Caudate nucleus (tissue), 63 donors: ENCODE measurements at places on chromosomes 6 and 20.
A peak's percentile ranks its signal among the peaks of the same experiment; 100 is the strongest.

- no peak for DNase-seq
Measured at GRCh38 chr20:38685271-38685670, 39.0 kb upstream of the SLC32A1 start.

- DNase-seq, result no peak
Measured at GRCh38 chr6:37218511-37218910, 39.1 kb upstream of the TBC1D22B start.

DNA sequence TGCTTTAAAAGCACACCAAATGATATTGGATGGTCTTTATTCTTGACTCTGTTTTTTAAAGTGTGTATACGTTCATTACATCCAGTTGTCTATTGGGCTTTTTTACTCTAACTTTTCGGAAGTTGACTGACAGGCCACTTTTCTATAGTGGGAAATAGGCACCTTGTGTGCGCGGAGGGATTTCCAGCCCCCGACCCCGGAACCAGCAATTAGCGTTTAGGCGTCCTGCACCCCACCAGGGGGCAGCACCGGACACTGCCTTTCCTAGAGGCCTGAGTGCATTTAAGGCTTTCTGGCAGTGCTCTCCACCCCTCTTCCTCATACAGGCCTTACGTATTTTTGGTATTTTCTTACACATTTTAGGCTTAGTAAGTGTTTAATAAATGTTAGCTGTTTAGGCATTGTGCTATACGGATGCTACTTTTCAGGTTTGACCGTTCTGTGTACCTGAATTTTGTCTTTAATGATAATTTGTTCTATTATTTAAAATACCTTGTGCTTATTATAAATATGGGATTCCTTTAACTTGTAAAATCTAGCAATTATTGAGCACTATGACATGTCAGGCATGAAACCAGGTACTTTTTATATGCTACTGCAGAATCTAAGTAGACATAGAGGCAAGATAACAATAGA lies 231.8 kb downstream of the BCKDHB start:
- DNase-seq, result peak; percentile 1

DNA sequence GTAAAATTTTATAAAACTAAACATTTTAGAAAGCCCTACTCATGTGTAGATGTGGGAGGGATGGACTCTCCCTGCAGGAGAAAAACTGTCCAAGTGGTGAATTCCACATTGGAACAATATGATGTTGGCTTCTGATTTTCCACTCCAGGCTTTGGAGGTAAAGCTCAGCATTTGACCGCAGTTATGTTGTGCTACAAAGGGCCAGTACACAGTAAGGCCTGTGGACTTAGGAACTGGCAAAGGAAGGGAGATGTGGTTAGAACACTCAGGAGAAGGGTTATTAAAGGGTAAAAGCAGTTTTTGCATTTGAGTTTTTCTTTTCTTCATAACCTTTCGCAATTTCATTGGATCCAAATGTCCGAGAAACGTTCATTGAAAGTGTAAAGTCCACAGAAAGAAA lies 150.3 kb upstream of the SASH1 start:
- DNase-seq, result no peak

DNA sequence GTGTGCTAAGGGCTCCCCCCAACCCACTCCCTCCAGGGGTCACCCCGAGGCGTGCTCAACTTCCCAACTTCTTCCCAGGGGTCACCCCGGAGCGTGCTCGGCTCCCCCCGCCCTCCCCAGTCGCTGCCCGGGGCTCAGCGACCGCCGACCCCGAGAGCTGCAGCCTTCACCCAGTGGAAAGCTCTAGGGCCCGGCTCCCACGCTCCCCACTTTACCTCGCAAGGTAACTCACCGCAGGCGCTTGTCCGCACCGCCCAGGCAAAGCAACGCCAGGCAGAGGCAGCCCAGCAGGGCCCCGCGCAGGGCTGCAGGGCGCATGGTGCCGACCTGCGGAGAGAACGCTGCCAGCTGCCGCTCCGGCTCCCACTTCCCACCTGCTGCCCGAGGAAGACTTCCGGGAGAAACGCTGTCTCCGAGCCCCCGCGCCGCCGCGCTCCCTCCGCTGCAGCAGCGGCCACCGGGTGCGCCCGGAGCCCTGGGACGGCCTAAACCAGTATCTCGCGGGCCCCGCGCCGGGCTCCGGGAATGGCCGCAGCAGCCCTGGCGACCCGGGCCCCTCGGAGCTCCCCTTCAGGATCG lies 396 bp downstream of the RNASET2 start:
- no peak for DNase-seq

GRCh38 chr6:14149053-14149738 lies 31.6 kb downstream of the CD83 start:
- no peak for DNase-seq

DNA sequence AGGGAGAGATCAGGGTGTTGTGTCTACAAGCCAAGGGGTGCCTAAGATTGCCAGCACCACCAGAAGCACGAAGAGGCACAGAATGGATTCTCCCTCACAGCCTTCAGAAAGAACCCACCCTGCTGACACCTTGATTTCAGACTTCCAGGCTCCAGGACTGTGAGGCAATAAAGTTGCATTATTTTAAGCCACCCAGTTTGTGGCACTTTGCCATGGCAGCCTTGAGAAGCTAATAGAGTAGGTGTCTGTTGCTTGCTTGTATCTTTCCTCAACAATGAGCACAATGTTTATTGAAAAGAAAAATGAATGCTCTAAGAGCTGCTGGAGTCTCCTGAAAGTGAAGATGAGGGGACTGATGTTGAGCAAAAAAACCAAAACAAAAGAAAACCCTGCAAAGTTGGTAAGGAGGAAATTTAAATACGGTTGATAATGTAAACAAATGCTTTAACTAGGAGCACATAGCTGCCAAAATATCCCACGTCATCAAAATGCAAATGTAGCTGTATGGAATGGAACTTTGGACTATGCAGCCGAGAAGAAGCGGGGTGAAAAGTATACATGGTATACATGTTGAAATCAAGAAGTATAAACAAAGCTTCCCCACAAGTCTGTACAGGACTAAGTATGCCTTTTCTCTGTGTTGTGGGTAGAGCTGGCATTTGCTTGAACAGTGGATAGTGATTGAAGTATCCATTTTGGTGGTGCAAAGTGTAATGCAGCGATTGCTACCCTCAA lies 8.0 kb downstream of the IL20RA start:
- no peak for DNase-seq

- DNase-seq, result no peak
Measured at GRCh38 chr6:150443621-150444020, 74.8 kb downstream of the IYD start.

DNA sequence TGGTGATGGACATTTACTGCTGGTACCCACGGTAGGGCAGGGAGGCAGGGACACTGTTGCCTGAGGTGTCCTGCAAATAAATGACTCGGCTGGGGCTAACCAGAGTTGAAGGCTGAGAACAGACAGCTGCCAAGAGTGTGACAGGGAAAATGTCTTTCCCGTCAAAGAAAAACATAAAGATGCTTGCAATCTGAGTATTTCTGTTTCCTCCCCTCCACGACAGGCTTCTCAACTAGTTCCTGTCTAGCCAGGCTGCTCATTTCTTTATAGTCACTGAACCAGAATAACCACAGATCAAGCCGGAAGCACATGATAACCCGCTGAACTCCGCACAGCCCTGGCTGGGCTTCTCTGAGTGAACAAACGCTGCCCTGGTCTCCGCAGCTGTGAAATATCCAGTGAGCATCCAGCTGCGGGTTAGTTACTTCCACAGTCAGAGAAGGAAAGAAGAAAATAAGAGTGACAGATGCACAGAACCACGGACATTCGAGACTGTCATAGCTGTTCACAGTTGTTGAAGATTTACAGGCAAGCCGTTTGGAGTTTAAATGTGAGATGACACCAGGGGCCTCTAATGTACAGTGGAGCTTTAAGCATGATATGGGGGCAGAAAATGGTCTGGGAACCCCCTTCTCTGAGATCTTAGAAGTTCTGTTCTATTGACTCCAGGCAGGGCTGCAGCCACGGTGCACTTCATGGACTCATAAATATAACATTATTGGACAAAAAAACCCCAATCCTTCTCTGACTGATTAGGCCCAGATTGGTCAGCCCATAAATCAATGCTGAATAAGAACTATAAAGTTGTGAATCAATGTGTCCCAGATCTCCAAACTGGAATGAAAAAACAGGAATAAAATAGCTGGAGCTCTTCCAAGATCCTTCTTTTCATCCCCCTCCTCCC lies 299.9 kb upstream of the SUPT3H start:
- no peak for DNase-seq

- no peak for DNase-seq
Measured at GRCh38 chr6:102670735-102671134, 1277.2 kb downstream of the GRIK2 start.

GRCh38 chr6:36033935-36034334 lies 6.3 kb downstream of the MAPK14 start:
- peak; percentile 21 for DNase-seq

DNA sequence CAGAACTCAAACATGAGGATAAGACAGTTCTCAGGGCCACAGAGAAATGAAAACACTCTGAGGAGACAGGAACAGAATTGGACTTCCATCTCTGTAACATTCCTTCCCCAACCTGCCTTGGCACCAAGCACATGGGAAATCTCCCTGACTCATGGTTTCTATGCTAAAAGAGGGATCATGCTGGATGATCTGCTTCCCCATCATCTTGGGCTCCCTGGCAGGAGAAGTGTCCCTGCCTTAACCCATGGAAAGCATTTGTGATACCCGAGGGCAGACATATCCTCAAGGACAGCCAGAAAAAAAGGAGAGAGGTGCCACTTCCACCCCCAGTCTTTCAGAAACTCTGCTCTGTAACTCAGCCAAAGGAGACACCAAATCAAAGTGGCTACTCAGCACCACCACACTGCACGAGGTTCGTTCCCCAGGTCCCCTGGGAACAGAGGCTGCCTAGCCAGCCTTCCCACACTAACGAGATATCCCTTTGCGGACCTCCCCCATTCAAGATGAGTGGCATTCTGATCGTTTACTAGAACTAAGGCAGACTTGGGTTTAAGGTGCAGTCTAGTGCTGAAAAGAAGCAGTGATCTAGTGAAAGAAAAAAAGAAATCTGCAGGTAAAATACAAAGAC lies 34.8 kb downstream of the BLOC1S5 start:
- DNase-seq, result no peak

GRCh38 chr20:24664266-24664986 lies 195.0 kb downstream of the SYNDIG1 start:
- no peak for DNase-seq

DNA sequence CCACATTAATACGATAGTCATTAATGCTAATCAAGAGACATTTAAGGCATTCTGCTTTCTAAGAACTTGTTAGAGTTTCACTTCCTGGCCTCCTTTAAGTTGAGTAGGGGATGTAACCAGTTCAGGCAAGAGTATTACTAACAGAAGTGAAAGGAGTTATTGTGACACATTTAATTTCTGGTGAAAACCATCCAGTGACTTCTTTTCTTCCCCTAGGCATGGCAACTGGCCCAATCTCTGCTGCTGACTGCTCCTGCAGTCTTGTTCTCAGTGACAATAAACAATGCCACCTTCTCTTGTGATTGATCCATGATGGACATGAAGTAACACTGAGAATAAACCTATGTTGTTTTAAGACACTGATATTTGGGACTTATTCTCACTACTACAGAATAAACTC lies 130.9 kb upstream of the DEFB112 start:
- DNase-seq, result no peak

GRCh38 chr6:105880030-105880492 lies 206.1 kb upstream of the PRDM1 start:
- no peak for DNase-seq

DNA sequence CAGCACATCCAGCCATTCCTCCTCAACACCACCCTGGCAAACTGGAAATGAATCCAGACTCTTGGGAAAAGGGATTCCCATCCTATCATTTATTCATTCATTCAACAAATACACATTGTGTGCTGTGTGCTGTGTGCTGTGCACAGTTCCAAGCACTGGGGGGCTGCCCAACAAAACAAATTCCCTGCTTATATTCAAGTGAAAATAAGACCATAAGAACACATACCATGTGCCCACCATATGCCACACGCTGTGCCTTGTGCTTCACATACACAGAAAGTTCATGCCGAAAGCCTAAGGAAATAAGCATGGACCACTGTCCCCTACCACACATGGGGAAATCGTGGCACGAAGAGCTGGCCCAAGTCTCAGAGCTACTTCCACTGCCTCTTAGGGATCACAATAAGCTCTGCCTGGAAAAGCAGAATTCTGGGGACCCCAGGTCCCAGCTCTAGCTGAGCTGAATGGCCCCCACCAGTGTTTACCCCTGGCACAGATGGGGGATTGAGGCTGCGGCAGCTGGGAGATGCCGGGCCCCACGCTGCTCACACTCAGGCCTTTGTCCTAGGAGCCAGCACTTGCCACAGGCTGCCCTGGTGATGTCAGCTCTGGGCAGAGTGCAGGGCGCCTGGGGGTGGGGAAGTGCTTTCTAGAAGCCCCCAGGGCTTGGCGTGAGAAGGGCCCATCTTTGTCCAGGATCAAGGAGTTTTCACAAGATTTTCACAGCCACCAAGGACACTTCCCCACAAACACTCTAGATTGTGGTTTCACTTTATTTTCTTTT lies 99.6 kb downstream of the PREX1 start:
- DNase-seq, result peak; percentile 75

DNA sequence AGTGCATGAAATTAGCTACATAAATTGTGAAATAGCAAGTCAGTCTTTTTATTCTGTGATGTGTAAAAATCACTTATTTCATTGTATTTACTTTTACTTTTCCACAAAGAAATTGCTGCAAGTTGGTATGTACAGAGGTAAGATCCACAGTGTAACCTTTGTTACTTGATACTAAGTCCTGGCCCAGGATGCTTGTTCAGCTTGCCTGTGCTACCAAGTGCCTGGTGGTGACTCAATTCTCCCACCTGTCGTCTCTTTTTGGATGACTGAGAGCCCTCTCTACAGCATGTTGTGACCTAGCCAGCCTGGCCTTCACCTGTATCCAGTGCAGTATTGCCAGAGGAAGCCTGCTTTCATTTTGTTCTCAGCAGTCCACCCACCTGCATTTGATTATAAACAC lies 54.9 kb downstream of the ANKRD6 start:
- DNase-seq, result no peak

GRCh38 chr6:70456735-70457134 lies 43.4 kb downstream of the FAM135A start:
- DNase-seq, result no peak

GRCh38 chr6:12439296-12439695 lies 149.1 kb downstream of the EDN1 start:
- DNase-seq, result no peak

GRCh38 chr6:162917506-162917905 lies 189.7 kb downstream of the PACRG start:
- DNase-seq, result no peak

DNA sequence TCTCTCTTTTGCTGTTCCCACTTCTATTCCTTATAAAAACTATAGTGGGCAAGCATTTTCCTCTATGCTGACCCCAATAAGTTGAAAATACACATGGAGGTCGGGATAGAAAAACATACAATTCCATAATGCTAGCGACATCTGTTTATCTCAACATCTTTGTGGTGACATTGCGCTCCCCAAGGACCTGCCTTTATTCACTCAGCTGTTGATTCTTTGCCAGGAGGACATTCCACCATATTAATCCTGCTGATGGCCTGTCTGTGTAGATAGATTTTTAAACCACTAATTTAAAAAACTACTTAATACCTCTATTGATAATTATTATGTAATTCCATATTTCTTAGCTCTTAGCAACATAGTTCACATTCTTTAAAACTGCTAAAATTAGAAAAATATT lies 555.3 kb upstream of the MAP3K7 start:
- no peak for DNase-seq
